ENCODE measurements at places on chromosomes 12 and 14. TPM values are rescaled to one million over a fixed set of nuclear protein-coding genes. Genes with fewer than 3 reads are reported as not detected.

GRCh38 chr14:51490205-51490604, 161.5 kb upstream of the FRMD6 start:
- DNase-seq, result no peak

DNA sequence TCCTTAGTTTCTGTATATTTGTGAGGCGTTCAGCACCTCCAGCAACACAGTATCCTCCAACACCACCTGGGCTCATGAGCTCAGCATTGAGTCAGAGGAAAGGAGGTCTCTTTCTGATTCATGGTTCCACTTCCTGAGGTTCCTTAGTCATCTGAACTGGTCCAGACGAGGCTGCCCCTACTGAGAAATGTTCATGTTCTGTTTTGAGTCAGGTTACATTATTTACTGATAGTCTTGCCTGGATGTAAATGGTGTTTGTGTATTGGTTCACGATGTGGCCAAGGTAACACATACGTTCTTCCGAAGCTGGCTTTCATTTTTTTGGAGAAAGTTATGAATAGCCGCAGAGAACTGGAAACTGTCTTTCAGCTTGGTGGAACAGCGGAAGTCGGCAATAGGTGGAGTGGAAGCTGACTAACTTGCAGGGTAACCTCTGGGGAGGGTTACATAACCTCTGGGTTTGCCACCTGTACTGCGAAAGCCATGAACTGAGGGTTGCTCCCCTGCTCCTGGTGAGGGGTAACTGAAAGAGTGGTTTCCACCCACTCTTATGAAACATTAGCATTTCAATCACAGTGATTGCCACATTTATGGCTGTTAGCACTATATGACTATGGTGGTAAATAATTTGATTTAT, 42.2 kb upstream of the MANSC4 start:
- no peak for DNase-seq

The GALNT6 gene
- polyA plus RNA-seq, result 1.4 TPM

The EPYC gene
- 0.64 TPM for polyA plus RNA-seq
